ENCODE measurements at places on chromosomes 11 and 22.

- DNase-seq: no peak
Measured at GRCh38 chr11:76653012-76653673, 17.4 kb downstream of the LRRC32 start.

GRCh38 chr11:109303342-109303741 lies 118.6 kb upstream of the C11orf87 start:
- DNase-seq: no peak

GRCh38 chr22:38273135-38273826 lies 471 bp upstream of the TMEM184B start:
- peak; percentile 78 for DNase-seq

GRCh38 chr22:20430720-20431510 lies 6.7 kb downstream of the SCARF2 start:
- DNase-seq: no peak

GRCh38 chr11:4441515-4441914 lies 7.6 kb upstream of the OR52K2 start:
- no peak for DNase-seq

DNA sequence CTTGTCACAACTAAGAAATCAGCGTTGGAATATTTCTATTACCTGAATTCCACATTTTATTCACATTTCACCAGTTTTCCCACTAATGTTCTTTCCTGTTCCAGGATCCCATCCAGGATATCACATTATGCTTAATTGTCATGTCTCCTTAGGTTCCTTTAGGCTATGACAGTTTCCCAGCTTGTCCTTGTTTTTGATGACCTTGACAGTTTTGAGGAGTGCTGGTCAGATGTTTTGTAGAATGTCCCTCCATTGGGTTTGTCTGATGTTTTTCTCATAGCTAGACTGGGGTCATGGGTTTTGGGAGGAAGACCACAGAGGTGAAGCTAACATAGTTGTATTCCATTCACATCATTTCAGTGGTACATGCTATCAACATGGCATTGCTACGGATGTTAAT lies 80.8 kb upstream of the HEPHL1 start:
- DNase-seq: no peak

DNA sequence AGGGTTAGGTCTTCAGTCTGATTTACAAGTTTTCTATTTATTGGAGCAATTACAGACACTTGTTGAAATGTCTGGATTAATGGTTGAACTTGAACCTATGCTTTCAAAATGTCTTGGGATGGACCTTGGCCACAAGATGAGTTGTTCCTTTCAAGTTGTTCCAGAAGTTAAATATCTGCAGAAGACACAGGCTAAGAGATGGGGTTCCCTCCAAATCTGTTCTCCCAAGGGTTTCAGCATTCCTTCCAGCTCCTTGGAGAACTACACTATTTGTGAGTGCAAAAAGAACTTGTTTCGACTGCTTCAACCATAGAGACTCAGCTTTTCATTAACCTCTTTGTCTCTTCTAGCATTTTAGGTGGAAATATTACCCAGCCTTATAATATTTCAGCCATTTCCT lies 189.0 kb upstream of the BLID start:
- DNase-seq: no peak

GRCh38 chr11:59754494-59754858 lies 700 bp upstream of the STX3 start:
- no peak for DNase-seq

All from putamen (tissue), 1 donor.